ENCODE measurements at places on chromosomes 1 and 21. TPM values are rescaled to one million over a fixed set of nuclear protein-coding genes. Genes with fewer than 3 reads are reported as not detected.

GRCh38 chr1:11783556-11783955, 21.6 kb downstream of the C1orf167 start:
- DNase-seq: no peak

DNA sequence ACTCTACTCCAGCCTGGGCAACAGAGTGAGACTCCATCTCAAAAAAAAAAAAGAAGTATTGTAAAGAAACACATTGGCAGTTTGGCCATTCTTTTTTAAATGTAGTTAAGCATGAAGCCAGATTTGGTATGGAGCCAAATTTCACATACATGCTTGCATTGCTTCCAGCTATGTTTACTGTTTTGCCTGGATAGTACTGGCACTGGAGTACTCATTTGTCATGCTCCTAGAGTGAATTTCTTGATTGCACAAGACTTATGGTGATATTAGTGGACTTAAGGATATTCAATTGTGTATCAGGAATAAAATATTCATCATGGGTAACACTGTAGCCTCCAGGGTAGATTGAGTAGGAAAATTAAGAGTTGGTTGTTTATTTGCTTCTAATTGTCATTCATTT, 24.5 kb upstream of the SLC9A1 start:
- DNase-seq: no peak

Gene ALPL
- not detected for total RNA-seq

Gene PLA2G2F
- not detected for total RNA-seq

- DNase-seq: peak; percentile 94
Measured at GRCh38 chr1:26833432-26834405, 7.2 kb downstream of the ZDHHC18 start.

Data from activated CD4-positive, alpha-beta memory T cell treated with anti-CD3 and anti-CD28 coated beads, Interleukin-2, amount 10 ng/mL, durations not matched to agents 7 days and 5 days (primary cell).